ENCODE measurements at places on chromosomes 5 and 9. TPM values are rescaled to one million over a fixed set of nuclear protein-coding genes. Genes with fewer than 3 reads are reported as not detected.
A peak's percentile ranks its signal among the peaks of the same experiment; 100 is the strongest.

DNA sequence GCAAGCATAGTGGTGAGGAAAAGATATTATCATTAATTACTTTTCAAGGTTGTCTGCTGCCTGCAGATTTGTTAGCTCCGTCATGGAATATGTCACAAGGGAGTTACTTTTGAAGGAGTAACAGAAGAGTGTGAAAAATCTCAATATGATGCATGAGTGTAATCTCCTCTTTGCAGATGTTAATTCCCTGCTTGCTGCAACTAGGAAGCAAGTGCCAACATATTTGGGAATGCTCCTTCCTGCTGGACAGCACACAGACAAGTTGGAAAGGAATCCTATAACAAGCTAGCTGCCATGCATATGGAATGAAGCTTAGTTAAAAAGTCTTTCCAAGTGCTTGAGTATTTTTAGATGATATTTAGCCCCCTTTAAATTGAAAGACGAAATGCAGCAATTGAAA is 2023.6 kb upstream of the CDH6 start:
- no peak for DNase-seq

DNA sequence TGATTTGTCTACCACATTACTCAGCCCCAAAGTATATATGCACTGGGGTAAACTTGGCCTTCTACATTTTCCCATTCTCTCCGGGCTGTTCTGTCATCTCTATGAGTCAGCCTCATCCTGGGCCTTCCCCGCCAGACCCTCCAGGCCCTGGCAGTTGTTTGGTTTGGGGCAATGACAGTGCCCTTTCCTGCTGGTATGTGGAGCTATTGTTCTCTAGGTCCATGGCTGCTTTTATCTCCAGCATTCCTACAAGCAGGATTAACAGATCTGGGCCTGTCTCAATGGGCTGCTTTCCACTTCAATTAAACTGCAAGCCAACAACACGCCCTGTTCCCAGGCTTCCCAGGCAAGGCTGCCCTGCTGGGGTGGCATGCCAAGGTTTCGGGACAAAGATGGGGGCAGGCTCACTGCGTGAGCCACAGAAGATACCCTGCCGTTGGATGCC is 136.4 kb downstream of the SLIT3 start:
- peak; percentile 94 for DNase-seq

- no peak for DNase-seq
These were observed 94.7 kb upstream of the SAP30L start for GRCh38 chr5:154351141-154351540.

FAM153A gene
- total RNA-seq: not detected

ZNF454 gene
- total RNA-seq: not detected

ADAMTS12 gene
- 0.18 TPM for total RNA-seq

TMOD1 gene
- not detected for total RNA-seq

FBXL7 gene
- not detected for total RNA-seq

All from PC-3 (cell line).